ENCODE measurements at places on chromosomes 12 and 14. TPM values are rescaled to one million over a fixed set of nuclear protein-coding genes. Genes with fewer than 3 reads are reported as not detected.
A peak's percentile ranks its signal among the peaks of the same experiment; 100 is the strongest.

KERA gene
- total RNA-seq, result not detected

TAC3 gene
- total RNA-seq, result not detected

SOAT2 gene
- total RNA-seq, result not detected

RHEBL1 gene
- total RNA-seq, result not detected

LRP1-AS gene
- total RNA-seq, result not detected

ASIC1 gene
- not detected for total RNA-seq

MYO1H gene
- not detected for total RNA-seq

CD4 gene
- 2.6 TPM for total RNA-seq

AQP2 gene
- total RNA-seq, result not detected

KCNC2 gene
- not detected for total RNA-seq

DNA sequence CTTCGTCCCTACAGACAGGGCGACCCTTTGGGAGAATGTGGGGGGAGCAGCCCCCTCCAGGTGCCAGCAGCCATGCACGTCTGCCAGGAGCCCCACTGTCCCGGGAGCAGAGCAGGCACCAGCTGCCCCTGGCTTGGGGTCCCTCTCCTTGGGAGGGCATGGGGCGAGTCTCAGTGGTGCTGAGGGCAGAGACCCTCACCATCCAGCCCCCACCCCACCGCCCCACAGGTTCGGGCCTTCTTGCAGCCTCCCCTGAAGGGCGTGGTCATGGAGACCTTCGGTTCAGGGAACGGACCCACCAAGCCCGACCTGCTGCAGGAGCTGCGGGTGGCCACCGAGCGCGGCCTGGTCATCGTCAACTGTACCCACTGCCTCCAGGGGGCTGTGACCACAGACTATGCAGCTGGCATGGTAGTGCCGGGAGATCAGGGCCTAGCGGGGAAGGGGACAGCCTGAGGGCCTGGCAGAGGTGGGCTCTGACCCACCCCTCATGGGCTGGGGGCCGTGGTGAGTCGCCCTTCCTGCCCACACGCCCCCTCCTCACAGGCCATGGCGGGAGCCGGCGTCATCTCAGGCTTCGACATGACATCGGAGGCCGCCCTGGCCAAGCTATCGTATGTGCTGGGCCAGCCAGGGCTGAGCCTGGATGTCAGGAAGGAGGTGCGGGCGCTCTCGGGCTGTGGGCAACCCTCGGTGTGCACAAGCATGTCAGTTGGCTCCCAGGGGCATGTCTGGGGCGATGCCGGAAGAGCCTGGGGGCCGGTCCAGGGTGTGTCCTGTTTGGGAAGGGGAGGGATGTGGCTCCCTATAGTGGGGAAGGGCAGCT, 18.8 kb downstream of the ASPG start:
- DNase-seq, result no peak

DNA sequence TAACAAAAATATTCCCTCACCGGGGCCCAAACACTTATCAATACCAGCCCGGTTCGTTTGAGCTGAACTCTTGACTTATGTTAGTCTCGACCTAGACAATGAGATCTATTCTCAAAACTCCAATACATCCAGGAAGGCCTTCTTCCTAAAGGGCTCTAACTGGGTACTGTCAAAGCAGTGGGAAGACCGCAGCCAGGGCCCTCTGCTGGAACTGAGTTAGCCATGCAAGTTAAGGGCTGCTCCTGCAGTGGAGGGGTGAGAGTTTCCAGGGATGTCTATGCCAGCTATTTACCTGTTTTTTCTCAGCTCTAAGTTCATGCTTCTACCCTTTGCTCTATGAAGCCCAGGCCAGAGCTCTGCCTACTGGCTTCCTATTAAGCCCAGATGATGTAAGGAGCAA, 348.8 kb downstream of the GXYLT1 start:
- no peak for DNase-seq

- no peak for DNase-seq
Observed at GRCh38 chr12:12562016-12562483, 613 bp downstream of the DUSP16 start.

DNA sequence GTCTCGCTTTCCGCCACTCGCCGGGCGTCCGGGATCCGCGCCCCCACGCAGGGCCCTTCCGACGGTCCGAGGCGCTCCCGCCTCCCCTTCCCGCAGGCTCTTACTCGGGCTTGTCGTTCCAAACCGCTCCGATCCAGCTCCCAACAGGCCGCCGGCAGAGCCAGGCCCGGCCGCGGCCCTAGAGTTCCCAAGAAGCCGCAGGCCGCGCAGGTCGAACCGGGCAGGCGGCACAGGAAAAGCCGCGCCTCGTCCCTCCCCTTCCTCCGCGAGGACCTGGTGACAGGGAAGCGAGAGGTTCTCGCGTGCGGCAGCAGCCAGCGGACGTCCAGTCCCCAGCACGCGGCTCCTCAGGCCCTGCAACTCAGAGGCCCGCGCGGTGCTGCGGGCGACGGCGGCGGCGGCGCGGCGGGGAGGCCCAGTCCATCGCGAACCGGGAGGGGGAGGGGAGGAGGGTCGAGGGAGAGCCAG, 272 bp downstream of the HECTD1 start:
- DNase-seq, result peak; percentile 59

- DNase-seq, result no peak
Observed at GRCh38 chr12:77047341-77048109, 17.8 kb downstream of the E2F7 start.

GRCh38 chr12:25705261-25705660, 152.2 kb upstream of the LMNTD1 start:
- DNase-seq, result no peak

- no peak for DNase-seq
Observed at GRCh38 chr12:116172224-116172849, 105.2 kb downstream of the MED13L start.

- DNase-seq, result no peak
Observed at GRCh38 chr12:47082796-47083621, 3.2 kb upstream of the AMIGO2 start.

- no peak for DNase-seq
Observed at GRCh38 chr12:65308601-65309071, 30.2 kb downstream of the MSRB3 start.

- no peak for DNase-seq
Observed at GRCh38 chr12:29104516-29104915, 44.6 kb upstream of the FAR2 start.

- DNase-seq, result no peak
Observed at GRCh38 chr14:70640938-70641547, 673 bp upstream of the TTC9 start.

DNA sequence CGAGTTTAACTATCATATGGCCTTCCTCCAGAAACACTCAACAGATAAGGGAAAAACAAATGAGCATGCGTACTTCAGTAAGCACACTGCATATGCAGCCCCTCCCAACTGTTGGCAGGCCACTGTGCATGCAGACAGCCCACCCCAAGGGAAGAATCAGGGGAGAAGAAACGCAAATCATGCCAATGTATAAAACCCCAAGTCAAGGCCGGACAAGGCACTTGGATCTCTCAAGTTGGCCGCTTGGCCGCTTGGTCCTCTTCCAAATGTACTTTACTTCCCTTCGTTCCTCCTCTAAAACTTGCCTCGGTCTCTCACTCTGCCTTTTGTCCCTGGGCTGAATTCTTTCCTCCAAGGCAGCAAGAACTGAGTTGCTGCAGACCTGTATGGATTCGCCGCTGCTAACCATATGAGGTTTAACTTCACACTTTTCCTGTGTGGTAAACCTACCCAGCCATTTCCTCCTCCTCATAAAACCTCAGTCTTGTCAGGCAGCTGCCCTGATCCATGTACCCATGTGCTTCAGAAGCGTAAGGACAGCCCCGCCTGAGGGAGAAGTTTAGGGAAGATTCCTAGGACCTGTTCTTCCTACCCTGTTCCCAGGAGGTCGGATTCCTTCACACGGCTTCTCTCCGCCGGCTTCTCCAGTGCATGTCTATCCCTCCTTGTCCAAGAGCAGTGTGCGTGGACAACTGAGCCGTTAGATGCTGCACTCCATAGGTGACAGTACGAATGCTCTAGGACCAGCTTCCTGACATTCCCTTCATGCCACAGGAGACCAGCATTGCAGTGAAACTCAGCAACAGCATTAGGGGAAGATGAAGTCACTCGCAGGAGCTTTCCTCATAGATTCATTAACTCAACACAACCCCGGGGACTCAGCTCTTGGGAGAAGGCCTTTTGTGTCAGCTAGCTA, 188.0 kb downstream of the MON2 start:
- no peak for DNase-seq

GRCh38 chr12:47935184-47935583, 28.2 kb upstream of the TMEM106C start:
- no peak for DNase-seq

GRCh38 chr12:40300490-40300889, 75.7 kb downstream of the LRRK2 start:
- DNase-seq, result no peak

DNA sequence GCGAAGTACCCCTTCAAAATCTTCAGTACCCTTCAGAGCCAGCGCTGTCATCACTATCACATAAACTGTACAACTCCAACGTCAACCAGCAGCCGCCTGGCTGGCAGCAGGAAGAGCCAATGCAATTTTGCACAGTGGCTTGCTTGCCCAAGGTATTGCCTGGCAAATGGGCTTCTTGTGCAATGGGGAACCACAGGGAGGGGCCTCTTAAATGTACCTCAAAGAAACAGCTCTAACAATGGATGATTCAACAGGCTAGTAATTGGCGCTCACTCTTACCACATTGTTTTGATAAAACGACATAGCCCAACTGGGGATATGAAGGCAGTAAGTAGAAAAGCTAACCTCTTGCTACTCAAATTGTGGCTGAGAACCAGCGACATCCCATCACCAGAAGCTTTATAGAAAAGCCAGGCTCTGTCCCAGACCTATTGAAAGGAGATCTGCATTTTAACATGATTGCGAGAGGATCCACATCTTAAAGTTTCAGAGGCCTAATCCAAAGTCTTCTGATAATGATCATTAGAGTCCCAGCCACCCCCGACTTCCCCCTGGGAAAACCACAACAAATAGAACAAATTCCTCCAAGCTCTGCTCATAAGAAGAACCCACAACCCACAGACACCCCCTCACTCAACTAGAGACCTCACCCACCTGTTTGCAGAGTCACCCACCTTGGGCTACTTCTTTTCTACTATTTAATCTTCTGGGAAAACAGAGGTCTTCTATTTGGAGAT, 125.3 kb upstream of the HIF1A start:
- no peak for DNase-seq

- no peak for DNase-seq
Observed at GRCh38 chr12:29957835-29958234, 174.1 kb upstream of the TMTC1 start.
